ENCODE measurements at places on chromosomes 5 and 9. TPM values are rescaled to one million over a fixed set of nuclear protein-coding genes. Genes with fewer than 3 reads are reported as not detected.

DNA sequence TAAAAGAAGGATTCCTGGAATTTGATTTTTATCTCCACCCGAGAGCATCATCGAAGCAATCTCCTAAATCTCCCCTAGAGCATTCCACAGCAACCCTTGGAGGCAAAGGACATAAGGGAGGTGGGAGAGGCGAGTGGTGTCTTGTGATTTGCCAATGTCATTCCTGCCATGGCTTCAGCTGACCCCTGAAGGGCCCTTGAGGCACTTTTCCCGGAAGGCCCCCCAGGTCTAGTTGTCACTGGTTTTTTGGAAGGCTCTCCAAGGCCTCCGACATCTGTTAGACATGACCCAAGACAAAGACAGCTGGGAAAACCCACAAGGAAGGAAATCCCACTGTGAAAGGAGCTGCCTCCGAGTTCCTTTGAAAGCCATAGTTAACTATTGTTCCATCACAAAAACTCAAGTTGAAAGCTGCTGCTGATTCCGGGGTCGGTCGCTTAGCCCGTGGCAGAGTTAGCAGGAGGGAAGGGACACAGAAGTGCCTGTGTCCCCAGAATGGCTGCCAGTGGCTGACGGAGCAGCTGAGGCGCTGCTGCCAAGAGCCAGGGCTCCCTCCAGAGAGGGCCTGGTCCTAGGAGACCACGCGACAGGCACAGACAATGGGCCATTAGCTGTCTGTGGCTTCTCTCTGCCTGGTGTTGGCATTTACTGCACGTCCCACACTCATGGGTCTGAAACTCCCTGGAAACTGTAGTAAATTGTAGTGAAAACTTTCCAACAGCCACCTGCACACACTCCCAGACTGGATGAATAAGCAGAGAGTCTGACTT is 24.4 kb upstream of the TRIO start:
- no peaks in the 10 kb centered on the region for H3K4me1 ChIP-seq
- no peak for DNase-seq
- no peak overlapping the region for H3K4me3 ChIP-seq
- H3K36me3 ChIP-seq: peaks cover 6% of the 10 kb centered on the region
- H3K27me3 ChIP-seq: no peaks in the 10 kb centered on the region

GRCh38 chr5:52448111-52448510 is 339.6 kb upstream of the ITGA1 start:
- no peak overlapping the region for H3K27ac ChIP-seq
- H3K27me3 ChIP-seq: peaks cover 67% of the 10 kb centered on the region
- DNase-seq: no peak
- no peaks in the 10 kb centered on the region for H3K36me3 ChIP-seq

DNA sequence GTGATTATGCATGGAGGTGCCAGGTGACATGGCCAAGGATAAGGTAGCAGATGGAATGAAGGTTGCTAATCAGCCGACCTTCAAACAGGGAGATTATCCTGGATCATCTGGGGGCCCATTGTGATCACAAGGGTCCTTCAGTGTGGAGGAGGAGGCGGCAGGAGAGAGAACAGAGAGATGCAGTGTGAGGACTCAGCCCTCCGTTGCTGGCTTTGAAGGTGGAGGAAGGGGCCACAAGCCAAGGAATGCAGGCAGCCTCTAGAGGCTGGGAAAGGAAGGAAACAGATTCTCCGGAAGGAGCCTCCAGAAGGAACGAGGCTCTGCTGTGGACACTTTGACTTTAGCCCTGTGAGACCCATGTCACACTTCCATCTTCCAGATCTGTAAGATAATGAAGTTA is 27.4 kb upstream of the EEIG1 start:
- H3K27ac ChIP-seq: no peak overlapping the region

- no peak overlapping the region for H3K27ac ChIP-seq
- no peaks in the 10 kb centered on the region for H3K36me3 ChIP-seq
- no peak for DNase-seq
- no peaks in the 10 kb centered on the region for H3K4me1 ChIP-seq
Observed at GRCh38 chr5:531749-532315, 7.6 kb upstream of the SLC9A3 start.

DNA sequence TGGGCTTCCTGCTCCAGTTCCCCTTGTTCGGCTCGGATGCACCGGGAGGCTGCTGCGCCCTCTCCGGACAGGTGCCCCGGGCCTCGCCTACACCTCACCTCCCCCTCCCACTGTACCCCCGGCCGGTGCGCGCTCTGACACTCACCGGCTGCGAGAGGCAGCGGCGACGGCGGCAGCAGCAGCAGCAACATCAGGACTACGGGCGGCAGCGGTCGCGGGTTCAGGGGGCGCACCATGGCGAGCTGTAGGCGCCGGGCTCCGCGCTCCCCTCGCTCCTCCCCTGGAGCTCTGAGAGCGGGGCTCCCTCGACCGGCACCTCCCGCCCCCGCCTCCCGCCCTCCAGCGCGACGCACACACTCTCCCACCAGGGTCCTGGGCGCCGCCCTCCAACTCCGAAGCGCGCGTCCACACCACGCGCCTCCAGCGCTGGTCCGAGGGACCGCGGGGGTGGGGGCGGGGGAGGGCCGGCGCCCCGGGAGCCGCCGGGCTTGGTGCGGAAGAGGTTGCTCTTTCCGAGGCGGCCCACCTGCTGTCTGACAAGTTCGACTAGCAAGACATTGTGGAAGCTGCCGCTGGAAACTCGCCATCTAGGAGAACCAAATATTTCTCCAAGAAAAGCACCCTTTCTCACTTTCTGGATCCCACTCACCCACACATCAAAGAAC is at the start of gene GFRA3:
Gene GFRA3, minus strand, starts transcription at position 433 of the 665 bp plus-strand sequence. Its CDS starts 197 bp downstream, at position 236.
- no peaks in the 10 kb centered on the region for H3K36me3 ChIP-seq
- no peak within 1 kb of the TSS for H3K4me3 ChIP-seq
- no peak for DNase-seq
- H3K27ac ChIP-seq: no peak within 1 kb of the TSS
- H3K4me1 ChIP-seq: no peaks in the 10 kb centered on the region

DNA sequence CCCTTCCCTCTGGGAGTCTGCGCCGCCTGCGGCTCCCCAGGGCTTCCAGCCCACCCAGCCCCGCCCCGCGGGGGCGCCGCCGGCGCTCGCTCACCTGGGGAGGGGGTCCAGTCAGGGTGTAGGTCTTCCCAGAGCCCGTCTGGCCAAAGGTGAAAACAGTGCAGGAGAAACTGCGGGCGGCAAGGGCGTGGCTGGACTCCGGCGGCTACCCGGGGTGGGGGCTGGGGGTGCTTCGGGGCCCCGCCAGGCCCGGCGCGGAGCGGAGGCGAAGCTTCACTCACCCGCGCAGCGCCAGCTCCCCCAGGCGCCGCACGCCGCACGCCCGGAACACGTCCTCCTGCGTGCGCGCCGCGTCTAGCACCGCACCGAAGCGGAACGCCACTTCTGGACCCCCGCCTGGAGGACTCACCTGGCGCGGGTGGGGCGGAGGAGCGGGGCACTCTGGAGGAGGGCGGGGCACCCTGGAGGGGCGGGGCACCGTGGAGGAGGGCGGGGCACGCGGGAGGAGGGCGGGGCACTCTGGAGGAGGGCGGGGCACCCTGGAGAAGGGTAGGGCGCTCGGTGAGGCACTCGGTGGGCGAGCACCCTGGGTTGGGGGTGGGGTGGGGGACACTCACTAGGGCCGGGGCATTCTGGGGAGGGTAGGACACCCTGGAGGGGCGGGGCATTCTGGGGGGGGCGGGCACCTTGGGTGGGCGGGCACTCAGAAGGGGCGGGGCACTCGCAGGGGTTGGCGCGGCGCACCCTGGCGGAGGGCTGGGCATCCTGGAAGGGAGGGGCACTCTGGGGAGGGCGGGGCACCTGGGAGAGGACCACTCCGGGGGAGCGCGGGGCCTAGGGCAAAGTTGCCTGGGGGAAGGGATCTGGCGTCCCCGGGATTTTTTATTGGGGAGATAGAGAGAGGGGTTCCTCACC is 814 bp downstream of the KIF12 start:
- H3K27ac ChIP-seq: no peak overlapping the region
- peaks cover 7% of the 10 kb centered on the region for H3K27me3 ChIP-seq
- DNase-seq: no peak
- H3K36me3 ChIP-seq: no peaks in the 10 kb centered on the region

The MLANA gene
- not detected for total RNA-seq

- H3K27ac ChIP-seq: no peak overlapping the region
- peaks cover 11% of the 10 kb centered on the region for H3K4me1 ChIP-seq
- no peaks in the 10 kb centered on the region for H3K36me3 ChIP-seq
- no peak for DNase-seq
Observed at GRCh38 chr5:10533226-10533625, 30.6 kb upstream of the ANKRD33B start.

The PMPCA gene
- 66.3 TPM for total RNA-seq

- H3K4me3 ChIP-seq: no peak overlapping the region
- no peaks in the 10 kb centered on the region for H3K4me1 ChIP-seq
- DNase-seq: no peak
- H3K27me3 ChIP-seq: no peaks in the 10 kb centered on the region
- H3K27ac ChIP-seq: no peak overlapping the region
Observed at GRCh38 chr9:79562749-79563386, 8.9 kb upstream of the TLE4 start.

DNA sequence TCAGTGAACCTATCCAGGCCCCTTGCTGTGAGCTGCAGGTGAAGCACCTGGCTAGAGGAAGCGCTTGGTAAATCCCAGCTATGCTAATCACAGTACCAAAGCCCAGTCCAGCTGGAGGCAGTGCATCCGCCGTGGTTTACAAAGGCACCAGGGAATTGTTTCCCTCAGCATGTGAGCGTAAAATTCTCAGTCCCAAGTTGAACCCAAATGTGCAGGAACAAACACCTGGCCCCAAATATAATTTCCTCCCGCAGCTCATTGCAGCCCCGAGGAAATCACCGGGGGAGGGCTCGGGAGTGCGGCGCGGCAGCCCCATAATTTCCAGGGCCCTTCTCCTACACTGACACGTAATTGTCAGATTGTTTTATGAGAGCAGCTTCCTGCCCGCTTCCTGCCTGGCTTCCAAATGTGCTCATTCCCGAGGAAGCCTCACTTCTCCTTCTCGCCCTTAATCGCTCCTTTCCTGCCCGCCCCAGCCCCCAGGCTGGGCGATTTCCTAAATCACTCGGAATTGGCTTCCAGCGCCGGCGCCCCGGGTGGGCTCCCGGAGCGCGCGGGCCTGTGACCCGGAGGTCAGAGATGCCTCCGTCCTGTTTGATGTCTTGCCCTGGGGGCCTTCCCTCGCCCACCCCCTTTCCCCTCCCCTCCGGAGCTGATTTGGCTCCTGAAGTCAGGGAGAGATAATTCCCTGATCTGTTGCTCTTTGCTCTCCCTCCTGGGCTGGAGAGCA is 134.4 kb downstream of the FGF1 start:
- no peaks in the 10 kb centered on the region for H3K27me3 ChIP-seq
- no peak overlapping the region for H3K4me3 ChIP-seq
- H3K4me1 ChIP-seq: peaks cover 9% of the 10 kb centered on the region
- no peak overlapping the region for H3K27ac ChIP-seq

The NTRK2 gene
- not detected for total RNA-seq

DNA sequence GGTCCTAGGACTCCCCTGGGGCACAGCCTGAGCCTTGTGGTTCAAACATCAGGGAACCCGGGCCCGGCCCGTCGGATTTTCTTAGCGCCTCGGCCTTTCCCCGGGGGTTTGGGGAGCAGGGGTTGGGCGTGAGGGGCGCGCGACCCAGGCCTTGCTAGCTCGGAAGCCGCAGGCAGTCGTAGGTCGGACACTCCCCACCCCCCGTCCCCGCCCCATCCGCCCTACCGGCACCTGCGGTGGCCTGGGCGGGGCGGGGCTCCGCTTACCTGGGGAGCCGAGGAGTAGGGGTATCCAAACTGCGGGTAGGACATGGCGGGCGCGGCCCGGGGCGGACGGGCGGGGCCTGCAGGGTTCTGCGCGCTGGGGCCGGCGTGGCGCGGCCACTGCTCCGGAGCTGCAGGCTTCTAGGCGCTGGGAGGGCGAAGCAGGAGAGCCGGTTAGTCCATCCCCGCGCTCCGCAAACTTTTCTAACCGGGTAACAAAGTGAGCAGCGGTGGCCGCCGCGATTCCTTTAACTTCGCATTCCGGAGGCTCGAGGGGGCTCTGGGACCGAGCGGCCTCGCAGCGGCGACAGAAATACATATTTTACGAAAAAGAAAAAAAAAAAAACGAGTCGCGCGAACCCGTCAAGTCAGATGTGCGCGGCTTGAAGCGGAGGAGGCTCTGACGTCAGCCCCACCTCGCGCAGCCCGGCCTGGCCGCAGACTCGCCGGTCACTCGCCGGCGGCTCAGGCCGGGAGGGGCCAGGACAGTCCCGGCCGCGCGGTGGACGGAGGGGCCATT is at the start of gene IRX4:
Gene IRX4, minus strand, starts transcription at position 589 of the 783 bp plus-strand sequence. Its CDS starts 278 bp downstream, at position 311.
- H3K27me3 ChIP-seq: no peaks in the 10 kb centered on the region
- H3K36me3 ChIP-seq: peaks cover 50% of the 10 kb centered on the region
- DNase-seq: peak; percentile 57
- peak within 1 kb of the TSS; percentile 99 for H3K27ac ChIP-seq
- H3K4me1 ChIP-seq: peaks cover 5% of the 10 kb centered on the region
- peak within 1 kb of the TSS; percentile 97 for H3K4me3 ChIP-seq

- peaks cover 96% of the 10 kb centered on the region for H3K36me3 ChIP-seq
- no peak overlapping the region for H3K27ac ChIP-seq
- peaks cover 70% of the 10 kb centered on the region for H3K4me1 ChIP-seq
- H3K27me3 ChIP-seq: no peaks in the 10 kb centered on the region
Observed at GRCh38 chr9:121354141-121354540, 15.9 kb downstream of the STOM start.

DNA sequence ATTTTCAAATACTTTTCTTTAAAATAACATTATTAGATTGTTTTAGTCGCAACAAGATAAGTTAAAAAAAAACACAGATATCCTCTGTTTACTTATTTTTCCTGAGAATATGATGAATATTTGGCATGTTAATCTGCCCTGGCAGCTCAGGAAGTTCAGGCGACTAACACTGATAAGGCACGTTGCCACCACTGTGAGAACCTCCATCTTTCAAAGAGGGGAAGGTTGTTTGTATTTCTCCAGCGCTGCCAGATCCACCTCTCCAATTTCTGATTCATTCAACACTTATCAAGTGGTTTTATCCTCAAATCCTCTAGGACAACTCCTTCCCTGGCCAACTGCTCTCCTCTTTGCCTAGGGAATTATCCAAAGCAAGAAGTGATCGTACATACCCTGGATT is 21.8 kb downstream of the CTNNAL1 start:
- no peak for DNase-seq
- H3K36me3 ChIP-seq: peaks cover 16% of the 10 kb centered on the region
- no peak overlapping the region for H3K4me3 ChIP-seq
- no peak overlapping the region for H3K27ac ChIP-seq
- H3K27me3 ChIP-seq: no peaks in the 10 kb centered on the region
- H3K4me1 ChIP-seq: no peaks in the 10 kb centered on the region

- H3K27me3 ChIP-seq: peaks cover 14% of the 10 kb centered on the region
- no peak overlapping the region for H3K4me3 ChIP-seq
- no peaks in the 10 kb centered on the region for H3K36me3 ChIP-seq
- H3K27ac ChIP-seq: no peak overlapping the region
- H3K4me1 ChIP-seq: no peaks in the 10 kb centered on the region
- DNase-seq: no peak
Observed at GRCh38 chr5:135216471-135217343, 182.3 kb downstream of the MACROH2A1 start.

The CER1 gene
- not detected for total RNA-seq

The PCDHB2 gene
- total RNA-seq: 2.4 TPM

- no peak overlapping the region for H3K4me3 ChIP-seq
- H3K27me3 ChIP-seq: no peaks in the 10 kb centered on the region
- no peak overlapping the region for H3K27ac ChIP-seq
- no peak for DNase-seq
- no peaks in the 10 kb centered on the region for H3K4me1 ChIP-seq
Observed at GRCh38 chr5:40801771-40802562, 3.8 kb upstream of the PRKAA1 start.

All from MCF 10A (cell line).